CD4-positive, alpha-beta T cell treated with Interferon alpha-2 for 1 hour (primary cell): ENCODE measurements at places on chromosomes 5 and 9.

- DNase-seq = no peak
These were observed 26.6 kb downstream of the ROPN1L start for GRCh38 chr5:10468256-10468655.

DNA sequence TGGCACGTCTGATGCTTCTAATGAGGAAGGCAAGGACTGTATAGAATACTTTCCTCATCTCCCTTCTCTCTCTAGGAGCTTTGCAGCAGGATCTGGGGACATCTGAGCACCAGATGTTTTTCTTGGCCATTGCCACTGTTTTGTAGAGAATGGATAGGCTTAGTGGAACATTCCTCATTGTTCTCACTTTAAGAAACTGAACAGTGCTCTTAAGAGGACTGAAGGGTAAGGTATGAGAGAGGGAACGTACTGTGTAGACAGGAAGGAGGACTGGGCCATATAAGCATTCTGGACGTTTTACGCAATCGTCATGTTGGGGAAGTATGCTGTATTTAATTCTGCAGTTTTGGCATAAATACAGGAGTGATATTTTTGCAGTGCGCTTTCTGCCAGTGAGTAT is 70.6 kb downstream of the SMARCA2 start:
- DNase-seq = no peak

GRCh38 chr5:93584596-93585040 is 1.6 kb downstream of the NR2F1 start:
- no peak for DNase-seq

DNA sequence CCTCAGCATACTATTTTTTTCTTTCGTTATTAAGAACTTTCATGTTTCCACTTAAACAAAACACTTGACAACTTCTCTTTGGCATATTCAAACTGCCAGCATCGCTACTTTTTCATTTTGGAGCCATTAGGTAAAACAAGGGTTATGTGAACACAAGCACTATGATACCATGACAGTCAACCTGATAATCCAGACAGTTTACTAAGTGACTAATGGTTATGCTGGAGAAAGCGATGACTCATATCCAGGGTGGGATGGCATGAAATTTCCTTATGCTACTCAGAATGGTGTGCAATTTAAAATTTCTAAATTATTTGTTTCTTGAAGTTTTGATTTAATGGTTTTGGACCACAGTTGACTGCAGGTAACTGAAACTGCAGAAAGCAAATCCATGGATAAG is 29.9 kb upstream of the PRSS3 start:
- no peak for DNase-seq

DNA sequence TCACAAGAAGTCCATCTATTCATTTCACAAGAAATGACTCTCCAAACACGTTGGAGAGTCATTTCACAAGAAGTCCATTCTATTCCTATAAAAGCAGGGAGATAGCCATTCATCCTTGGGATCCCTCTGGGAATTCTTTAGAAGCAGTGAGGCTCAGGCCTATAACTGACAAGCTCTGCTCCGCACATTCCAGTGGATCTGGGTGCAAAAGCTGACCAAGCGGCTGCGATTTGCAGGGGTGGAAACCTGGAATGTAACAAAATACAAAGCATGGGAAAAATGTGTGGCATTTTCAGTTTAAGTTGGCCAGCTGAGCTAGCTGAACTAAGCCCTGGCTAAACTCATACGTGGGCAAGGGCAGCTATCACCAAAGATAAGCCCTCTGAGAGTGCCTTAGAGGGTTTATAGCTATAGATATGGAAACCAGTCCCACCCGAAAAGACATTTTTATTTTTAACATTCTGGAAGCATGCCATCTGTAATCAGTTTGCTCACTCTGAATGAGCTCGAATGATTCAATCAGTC is 8.7 kb downstream of the TAS2R1 start:
- DNase-seq = no peak

DNA sequence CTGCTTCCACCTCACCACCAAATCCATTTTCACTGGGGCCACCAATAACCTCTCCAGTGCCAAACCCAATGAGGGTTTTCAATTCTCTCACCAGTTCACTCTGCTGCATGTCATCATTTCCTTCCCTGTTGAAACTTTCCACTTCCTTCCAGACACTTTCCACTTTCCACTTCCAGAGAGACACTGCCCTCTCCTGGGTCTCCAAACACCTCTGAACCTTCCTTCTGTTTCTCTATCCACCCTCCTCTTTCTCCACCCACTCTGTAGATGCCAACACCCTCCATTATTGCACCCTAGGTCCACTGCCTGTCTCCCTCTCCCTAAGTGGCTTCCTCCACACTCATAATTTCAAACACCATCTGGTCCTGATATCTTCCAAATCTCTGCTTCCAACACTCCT is 39.6 kb downstream of the PDE6A start:
- no peak for DNase-seq

- DNase-seq = no peak
These were observed 3.1 kb downstream of the MAN2A1 start for GRCh38 chr5:109692852-109693251.

DNA sequence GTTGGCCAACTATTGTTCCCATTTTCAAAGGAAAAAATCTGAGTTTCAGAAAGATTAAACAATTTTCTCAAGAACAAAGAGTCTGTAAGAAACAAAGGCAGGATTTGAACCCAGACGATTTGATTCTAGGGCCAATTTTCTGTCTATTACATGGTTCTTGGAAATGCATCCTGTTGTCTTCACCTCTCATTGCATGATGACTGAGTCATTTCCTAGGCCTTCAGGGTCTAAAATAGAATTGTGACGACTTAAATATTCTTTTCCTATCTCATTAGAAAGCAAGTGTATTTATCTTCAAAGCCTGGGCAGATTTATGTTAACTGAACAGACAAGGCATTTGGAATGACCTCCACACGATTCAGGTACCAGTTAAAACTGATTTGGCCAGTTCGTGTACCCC is 512.9 kb downstream of the NTRK2 start:
- DNase-seq = no peak
